T-helper 2 cell (primary cell): ENCODE measurements at places on chromosomes 6 and 20.
A peak's percentile ranks its signal among the peaks of the same experiment; 100 is the strongest.

DNA sequence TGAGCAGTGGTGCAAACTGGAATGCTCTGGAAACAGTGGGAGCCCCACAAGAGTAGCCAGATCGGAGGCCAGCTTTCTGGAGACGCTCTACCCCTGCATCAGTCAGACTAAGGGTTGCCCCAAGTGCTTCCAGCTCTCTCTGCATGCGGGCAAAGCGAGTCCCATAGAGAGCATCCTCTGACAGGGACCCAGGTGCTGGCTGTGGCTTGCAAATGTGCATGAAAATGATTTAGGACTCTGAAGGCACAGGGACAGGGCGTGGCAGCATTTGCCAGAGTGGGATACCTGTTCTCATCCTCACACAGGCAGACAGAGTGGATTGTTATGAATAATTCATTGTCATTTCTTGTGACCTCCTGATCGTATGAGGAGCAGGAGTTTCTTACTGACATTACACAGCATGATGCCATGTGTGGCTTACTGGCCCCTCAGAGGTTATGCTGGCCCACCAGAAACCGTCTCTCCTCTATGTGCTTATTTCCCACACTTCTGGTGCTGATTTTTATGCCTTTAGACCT, 10.3 kb downstream of the RIN2 start:
- DNase-seq: no peak

GRCh38 chr6:153568628-153569027, 437.5 kb upstream of the RGS17 start:
- no peak for DNase-seq

DNA sequence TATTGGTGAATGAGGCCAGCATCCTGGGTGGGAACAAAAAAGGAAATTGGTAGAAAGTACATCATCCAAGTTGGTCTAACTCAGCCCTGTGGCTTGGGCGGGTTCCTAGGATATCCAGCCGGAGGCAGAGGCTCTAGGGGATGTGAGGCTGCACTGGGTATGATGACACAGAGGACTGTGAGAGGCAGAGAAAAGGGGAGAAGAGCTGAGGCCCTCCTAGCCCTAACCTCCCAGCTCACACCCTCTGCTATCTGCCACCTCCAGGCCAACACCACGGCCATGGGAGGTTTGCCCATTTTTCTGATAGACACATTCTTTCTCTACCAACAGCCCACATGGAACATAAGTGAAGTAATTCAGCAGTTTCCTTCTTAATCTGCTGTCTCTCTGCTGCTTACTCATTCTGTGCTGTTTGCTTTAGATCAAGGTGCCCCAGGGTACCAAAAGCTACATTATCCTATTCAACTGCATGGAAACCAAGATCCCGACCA, 284.4 kb downstream of the ESR1 start:
- DNase-seq: no peak

- no peak for DNase-seq
These were observed 1.9 kb upstream of the AP5S1 start for GRCh38 chr20:3818155-3819151.

GRCh38 chr20:59820204-59821041, 113.0 kb downstream of the SYCP2 start:
- no peak for DNase-seq

GRCh38 chr6:111628142-111628850, 22.6 kb upstream of the TRAF3IP2 start:
- DNase-seq: no peak

DNA sequence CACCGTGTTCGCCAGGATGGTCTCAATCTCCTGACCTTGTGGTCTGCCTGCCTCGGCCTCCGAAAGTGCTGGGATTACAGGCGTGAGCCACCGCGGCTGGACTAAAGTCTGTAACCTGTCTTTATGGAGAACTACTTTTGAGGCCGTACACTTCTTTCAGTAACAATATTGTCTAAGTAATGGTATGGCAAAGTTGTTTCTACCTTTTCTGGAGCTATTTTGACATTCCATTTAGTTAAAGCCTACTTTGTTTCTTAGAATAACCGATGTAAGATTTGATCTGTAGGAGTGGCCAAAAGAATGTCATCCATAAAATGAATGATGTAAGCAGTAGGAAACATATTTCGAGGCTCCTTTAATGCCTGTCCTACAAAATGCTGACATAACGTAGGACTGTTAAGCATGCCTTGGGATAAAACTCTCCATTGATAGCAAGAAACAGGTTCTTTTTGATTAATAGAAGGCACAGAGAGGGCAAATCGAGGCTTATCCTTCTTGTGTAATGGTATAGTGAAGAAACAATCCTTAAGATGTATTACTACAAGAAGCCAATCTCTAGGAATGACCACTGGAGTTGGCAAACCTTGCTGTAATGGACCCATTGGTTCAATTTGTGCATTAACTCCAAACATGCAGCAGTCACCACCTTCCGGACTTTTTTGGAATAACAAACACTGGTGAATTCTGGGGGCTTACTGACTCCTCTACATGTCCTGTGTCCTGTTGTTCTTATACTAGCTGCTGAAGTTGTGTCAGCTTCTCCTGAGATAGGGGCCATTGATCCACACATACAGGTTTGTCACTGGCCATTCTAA, 35.9 kb downstream of the HLA-DRA start:
- no peak for DNase-seq

GRCh38 chr6:28523241-28523622, 2.4 kb upstream of the GPX5 start:
- DNase-seq: no peak

- no peak for DNase-seq
These were observed 42.4 kb downstream of the HDDC2 start for GRCh38 chr6:125259354-125259736.

DNA sequence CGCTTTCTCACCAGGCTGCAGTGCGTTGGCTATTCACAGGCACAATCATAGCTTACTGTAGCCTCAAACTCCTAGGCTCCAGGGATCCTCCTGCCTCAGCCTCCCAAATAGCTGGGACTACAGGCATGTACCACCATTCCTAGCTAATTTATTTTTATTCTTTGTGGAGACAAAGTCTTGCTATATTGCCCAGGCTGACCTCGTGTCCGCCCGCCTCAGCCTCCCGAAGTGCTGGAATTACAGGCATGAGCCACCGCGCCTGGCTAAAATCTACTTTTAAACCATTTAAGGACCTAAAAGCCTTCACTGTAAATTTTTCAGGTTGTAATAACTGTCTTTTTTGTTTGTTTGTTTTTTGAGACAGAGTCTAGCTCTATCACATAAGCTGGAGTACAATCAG, 15.2 kb downstream of the SAMHD1 start:
- no peak for DNase-seq

- DNase-seq: no peak
These were observed 39.2 kb upstream of the ZNF831 start for GRCh38 chr20:59124296-59125029.

DNA sequence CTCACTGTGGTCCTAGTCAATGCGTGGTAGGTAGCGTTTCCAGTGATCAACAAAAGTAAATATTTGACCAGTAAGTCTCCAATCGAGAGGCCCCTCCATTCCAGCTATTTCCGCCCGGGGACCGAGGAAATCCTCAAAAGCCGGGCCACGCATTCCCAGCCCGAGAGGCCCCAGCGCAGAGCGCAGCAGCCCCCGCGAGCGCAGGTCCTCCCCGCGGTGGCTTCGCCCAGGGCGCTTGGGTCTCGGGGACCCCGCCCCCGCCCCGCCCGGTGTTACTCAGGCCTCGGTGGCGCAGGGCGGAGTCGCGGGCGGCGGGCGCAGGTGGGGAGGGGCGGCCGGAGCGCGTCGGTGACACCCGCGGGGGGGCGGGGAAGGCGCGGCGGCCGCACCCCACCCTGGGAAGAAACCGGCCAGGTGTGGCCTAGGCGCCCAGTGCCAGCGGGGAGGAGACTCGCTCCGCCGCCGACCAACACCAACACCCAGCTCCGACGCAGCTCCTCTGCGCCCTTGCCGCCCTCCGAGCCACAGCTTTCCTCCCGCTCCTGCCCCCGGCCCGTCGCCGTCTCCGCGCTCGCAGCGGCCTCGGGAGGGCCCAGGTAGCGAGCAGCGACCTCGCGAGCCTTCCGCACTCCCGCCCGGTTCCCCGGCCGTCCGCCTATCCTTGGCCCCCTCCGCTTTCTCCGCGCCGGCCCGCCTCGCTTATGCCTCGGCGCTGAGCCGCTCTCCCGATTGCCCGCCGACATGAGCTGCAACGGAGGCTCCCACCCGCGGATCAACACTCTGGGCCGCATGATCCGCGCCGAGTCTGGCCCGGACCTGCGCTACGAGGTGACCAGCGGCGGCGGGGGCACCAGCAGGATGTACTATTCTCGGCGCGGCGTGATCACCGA, at the start of gene DSP:
DSP (plus strand) TSS at position 497 of the 890 bp plus-strand sequence; CDS start at position 742, 245 bp downstream.
- peak; percentile 24 for DNase-seq
